ENCODE measurements at places on chromosomes 11 and 22. TPM values are rescaled to one million over a fixed set of nuclear protein-coding genes. Genes with fewer than 3 reads are reported as not detected.

Gene FCHSD2
- total RNA-seq: 18.7 TPM

Gene OR5B21
- total RNA-seq: not detected

Gene MB
- total RNA-seq: 21.4 TPM

Gene TBC1D10A
- total RNA-seq: 10.8 TPM

Gene PTGDR2
- total RNA-seq: 0.59 TPM

Gene BMAL1
- 23.0 TPM for total RNA-seq

Gene NEU3
- 10.5 TPM for total RNA-seq

Gene SYT7
- total RNA-seq: 1.7 TPM

Gene VPREB1
- total RNA-seq: not detected

Gene TRIM29
- total RNA-seq: 206 TPM

Gene SLC22A6
- total RNA-seq: not detected

Gene DEFB131B
- not detected for total RNA-seq

Gene POU2F3
- 18.7 TPM for total RNA-seq

Gene TUBA8
- total RNA-seq: 2.5 TPM

Gene ANO1
- total RNA-seq: 6.8 TPM

Gene GDPD4
- 0.39 TPM for total RNA-seq

Gene TREH
- total RNA-seq: not detected
